ENCODE measurements at places on chromosomes 11 and 22.
A peak's percentile ranks its signal among the peaks of the same experiment; 100 is the strongest.

- DNase-seq: no peak
Observed at GRCh38 chr11:62242021-62242420, at the start of gene SCGB1D2. SCGB1D2 (plus strand) TSS chr11:62242239; CDS start chr11:62242308, 69 bp downstream.

DNA sequence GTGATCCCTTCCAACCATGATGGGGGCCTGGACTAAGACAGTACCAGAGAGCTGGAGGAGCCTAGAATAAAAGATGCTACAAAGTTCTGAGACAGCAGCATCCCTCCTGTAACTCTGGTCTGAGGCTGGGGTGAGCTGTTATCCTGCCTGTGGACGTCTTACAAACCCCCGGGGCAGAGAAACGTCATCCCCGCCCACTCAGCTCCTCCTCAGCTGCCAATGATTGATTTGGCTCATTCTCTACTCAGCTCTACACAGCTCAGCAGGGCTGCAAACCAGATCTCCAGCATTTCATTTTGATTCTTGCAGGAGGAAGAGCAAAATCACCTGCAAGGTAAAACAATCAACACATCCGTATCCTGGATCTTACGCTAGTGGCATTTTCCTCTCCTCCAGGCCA, 55.5 kb downstream of the CSNK2A3 start:
- no peak for DNase-seq

DNA sequence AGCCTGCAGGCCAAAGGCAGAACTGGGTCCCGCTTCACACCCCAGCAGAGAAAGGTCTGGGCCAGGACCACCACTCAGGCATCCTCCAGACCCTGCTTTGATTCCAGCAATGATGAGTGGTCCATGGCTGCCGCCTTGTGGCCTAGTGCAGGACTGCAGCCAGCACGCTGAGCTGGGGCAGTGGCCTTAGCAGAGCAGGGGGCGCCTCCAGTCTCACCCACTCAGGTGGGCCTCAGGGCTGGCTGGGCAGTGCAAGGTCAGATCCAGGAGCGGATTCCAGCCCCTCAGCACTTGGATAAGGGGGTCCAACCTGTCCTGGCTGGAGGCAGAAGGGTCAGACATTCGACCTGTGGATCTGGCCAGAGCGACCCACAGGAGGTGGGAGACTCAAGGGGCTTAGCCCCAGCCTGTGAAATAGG, 9.6 kb upstream of the PDE2A start:
- peak; percentile 66 for DNase-seq

- DNase-seq: no peak
Observed at GRCh38 chr11:62256281-62256680, 13.7 kb upstream of the SCGB2A2 start.

DNA sequence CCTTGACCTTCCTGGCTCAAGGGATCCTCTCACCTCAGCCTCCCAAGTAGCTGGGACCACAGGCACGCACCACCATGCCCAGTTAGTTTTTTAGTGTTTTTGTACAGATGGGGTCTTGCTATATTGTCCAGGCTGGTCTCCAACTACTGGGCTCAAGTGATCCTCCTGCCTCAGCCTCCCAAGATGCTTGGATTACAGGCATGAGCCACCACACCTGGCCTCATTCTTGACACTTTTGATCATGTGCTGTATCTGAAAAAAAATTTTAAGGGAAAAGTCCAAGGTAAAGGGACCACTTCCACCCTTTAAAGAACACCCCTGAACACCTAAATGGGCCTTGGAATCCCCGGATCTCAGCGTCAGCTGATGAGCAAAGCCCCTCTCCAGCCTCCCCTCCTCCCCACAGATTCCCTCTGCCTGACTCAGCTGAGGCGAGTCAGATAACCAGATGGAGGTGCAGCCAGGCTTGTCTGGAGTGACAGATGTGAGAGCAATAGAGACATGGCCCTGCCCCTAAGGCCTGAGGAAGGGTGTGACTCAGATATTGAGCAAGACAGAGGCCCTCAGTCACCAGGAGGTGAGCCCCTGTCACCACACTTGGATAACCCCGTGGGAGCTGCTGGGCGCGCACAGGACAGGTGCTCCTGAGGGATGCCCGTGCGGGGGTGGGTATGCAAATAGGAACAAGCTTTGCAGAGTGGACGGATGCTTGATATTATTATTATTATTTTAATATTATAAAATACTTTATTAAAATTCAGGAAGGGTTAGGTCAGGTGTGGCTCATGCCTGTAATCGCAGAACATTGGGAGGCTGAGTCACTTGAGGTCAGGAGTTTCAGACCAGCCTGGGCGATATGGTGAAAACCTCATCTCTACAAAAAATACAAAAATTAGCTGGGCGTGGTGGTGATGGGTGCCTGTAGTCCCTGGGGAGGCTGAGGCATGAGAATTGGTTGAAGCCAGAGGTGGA, 5.0 kb upstream of the CCDC88B start:
- no peak for DNase-seq

DNA sequence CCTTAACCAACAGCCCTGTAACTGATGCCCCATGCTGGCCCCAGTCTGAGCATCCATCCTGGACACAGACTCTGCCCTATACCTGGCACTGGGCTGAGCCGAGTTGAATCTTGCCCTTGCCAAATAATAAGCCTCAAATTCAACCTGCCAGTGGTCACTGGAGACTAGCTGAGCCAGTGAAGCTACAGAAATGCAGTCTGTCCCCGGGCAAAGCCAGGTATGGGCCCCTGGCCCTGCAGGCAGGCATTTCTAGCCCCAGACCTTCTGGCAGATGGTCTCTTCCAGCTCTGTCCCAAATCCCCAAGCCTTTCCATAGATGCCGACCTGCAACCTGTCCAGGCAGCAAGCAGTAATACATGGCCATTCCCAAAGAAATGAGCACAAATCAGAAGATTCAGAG, 4.7 kb downstream of the CLPB start:
- DNase-seq: no peak

- DNase-seq: no peak
Observed at GRCh38 chr11:128889657-128890213, 1.4 kb upstream of the KCNJ5 start.

DNA sequence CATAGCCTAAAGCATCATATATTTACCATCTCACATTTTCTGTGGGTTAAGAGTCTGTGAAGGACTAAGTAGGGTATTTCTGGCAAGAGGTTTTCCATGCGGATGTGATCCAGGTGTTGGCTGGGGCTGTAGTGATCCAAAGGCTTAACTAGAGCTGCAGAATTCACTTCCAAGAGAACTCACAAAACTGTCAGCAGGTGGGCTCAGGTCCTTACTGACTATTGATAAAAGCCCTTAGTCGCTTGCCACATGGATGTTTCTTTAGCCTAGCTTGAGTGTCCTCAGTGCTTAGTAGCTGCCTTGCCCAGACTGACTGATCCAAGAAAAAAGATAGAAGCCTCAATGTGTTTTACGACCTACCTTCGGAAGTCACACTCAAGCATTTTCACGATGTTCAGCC, 250.8 kb downstream of the CNTN5 start:
- no peak for DNase-seq
